ENCODE measurements at places on chromosomes 2 and 18. TPM values are rescaled to one million over a fixed set of nuclear protein-coding genes. Genes with fewer than 3 reads are reported as not detected.

The COL4A4 gene
- 7.3 TPM for total RNA-seq

The RAD51AP2 gene
- total RNA-seq: not detected

The CD207 gene
- total RNA-seq: not detected

The ZNF892 gene
- total RNA-seq: 4.8 TPM

The GALR1 gene
- total RNA-seq: not detected

The HDHD2 gene
- total RNA-seq: 16.7 TPM

The RESP18 gene
- total RNA-seq: not detected

The STPG4 gene
- total RNA-seq: 0.25 TPM

DNA sequence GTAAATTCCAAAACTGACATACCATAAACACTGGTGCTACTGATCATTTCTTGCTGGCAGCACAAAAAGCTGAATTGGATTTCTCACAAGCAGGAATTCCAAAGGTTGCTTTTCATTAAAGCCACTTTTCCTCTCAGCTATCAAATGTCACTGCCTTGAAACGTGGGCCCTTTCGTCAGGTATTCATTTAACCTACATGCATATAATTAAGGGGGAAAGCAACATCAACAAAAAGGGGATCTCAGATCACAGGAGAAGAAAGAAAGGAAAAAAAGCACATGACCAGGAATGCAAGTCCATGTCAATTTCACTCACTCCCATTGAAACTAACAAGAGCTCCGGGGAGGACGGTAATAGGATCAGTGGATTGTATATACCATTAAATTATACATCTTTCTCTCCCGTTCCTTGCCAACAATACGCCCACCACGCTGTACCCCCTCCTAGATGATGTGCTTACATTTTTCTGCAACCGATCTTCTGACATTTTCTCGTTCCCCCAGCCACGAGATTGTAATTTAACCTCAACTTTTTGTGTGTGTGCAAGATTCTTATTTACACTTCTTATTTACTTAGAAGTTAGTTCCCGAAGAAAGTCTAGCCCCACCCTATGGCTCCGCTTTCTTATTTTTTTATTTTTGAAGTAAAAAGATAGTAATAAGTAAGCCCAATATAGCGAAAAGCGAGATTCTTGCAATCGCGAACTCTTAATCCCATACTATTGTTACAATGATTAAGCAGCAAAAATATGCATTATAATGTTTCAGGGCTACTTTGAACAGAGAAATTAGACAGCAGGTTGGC lies 725 bp downstream of the FIGN start:
- DNase-seq: no peak

- DNase-seq: no peak
These were observed 45.5 kb upstream of the FZD5 start for GRCh38 chr2:207815254-207815653.

DNA sequence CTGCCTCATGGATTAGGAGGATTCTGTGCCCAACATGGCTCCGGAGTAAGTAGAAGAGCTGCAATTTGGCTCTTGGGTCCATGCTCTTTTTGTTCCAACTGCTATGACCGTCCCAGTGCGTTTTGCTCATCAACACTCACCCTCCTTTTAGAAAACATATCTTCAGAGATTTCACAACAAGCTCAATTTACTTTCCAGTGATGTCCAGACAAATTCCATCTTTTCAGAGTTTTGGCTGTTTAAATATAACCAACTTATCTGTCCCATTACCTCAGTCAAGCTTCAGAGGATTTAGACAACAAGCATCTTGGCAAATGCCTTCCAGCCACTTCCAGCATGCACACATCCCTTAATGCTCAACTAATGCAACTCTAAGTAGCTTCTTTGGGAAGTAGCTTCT lies 6.9 kb upstream of the SLC14A2 start:
- no peak for DNase-seq

DNA sequence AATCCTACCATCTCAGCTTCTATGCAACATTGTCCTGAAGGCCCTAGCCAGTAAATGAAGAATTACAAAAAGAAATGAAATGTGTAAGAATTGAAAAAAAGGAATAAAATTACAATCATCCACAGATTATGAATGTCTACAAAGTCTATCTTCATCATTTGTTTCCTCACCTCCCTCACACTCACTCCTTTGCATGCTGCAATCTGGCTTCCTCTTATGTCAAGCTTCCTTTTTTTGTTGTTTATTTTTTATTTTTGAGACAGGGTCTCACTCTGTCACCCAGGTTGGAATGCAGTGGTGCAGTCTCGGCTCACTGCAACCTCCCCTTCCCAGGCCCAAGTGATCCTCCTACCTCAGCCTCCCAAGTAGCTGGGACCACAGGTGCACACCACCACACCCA lies 129.0 kb downstream of the CABYR start:
- DNase-seq: no peak

- no peak for DNase-seq
These were observed 61.2 kb downstream of the FAM171B start for GRCh38 chr2:186755066-186755465.

DNA sequence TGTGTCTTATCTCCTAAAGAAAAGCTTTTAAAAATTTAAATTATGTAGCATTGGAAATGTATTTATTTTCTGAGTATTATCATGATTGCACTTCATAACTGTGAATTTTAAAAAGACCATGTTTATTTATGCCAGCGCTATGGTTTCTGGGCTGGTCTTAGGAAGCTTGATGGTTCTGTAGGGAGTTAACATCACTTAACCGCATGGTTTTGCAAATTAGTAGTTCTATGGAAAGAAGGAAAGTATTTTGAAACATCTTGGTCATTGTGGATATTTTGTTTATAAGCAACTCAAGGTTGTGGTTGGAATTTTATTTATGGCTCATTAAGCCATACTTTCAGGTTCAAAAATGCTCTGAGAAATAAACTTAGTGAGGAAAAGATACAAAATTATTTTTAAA lies 549.4 kb downstream of the STK39 start:
- DNase-seq: no peak

DNA sequence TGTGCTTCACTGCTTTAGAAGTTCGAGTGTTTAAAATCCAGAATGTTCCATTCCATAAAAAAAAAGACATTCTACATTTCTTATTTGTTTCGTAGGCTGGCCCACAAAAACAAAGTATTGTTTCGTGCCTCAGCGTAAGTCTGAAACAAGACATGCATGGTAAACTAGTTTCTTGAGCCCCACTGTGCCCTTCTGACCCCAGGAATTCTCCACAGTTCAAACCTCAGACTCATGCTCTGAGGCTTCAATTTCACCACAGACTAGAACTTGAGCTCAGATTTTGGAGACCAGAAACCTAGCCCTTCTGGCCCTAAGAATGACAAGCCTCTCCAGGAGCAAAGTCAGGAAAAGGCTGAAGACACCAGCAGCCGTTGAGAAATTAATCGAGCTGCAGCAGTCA lies 151.5 kb downstream of the SLC8A1 start:
- no peak for DNase-seq

- DNase-seq: no peak
These were observed 27.4 kb downstream of the MPPE1 start for GRCh38 chr18:11880586-11881304.

DNA sequence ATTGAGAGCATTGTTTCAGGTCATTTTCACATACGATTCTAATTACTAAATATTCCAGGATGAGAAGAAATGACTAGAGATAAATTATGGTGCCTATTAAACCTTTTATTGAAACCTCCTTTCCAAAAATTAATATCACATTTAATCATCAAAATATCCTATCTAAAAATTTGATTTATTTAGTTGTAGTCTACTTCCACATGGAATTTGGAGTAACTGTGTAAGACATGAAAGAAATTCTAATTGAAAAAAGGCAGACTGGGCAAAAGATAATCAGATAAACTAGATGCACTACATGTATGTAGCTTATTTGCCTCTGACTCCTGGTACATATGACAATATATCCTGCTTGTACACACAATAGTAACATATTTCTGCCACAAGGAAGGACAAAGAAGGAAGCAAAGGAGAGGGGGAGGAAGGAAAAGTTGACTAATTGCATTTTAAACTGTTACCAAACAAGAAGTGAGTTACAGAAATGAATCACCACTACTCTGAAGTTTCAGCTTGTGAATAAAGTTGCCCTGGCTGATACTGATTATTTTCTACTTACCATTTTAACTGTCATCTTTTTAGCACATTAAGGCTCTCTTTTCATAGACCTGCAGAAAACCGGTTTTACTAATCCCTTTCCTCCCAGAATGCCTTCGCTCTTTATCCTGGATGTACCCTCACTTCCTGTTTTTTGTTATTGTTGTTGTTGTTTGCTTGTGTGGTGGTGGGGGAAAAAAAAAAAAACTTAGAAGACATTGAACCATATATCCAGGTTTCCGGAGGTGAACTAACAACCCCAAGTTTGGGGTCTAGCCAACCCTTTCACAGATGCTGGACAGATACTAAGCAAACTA lies 28.4 kb downstream of the NRXN1 start:
- DNase-seq: no peak

DNA sequence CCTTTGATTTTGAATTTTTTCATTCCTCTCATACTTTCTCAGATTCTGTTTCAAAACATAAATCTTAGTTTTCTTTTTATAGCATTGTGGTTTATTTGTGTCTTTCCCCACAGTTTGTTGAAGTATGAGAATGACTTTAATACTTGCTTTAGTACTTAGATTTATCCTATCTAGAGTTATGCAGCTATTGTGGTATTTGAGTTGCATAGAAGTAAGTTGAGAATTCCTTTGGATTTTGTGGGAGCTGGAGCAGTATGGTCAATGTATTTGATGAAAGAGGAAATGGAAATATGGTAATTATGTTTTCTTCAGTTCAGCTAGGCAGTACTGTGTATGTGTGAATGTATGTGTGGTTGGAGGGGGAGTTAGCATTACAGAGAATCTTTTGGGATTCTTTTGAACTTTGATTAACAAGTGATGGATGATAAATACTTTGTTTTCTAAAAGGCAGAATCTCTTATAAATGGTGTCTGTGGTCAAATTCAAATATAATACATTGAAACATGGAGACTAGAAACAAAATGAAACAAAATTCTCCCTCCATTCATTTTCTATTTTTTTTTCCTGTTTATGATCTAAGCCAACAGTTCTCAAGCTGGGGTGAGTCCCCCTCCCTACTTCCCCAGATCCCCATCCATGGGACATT lies 3.0 kb downstream of the ACVR2A start:
- DNase-seq: no peak

DNA sequence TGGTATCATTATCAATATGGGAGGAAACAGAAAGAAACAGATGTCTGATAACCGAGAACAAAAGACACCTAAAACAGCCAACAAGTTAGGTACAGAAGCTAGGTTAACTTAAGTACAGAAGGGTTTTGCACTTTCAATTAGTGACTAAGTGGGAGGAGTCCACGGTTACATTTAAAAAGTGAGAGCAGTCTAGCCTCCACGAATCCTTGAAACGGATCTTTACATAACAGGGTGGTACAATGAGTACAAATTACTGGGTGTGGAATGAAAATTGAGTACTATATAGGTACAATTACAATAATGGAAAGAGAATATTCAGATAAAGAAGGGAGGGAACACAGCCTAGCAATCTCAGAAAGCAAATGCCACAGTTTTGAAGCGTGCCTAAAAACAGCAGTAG lies 76.6 kb downstream of the TLK1 start:
- no peak for DNase-seq

DNA sequence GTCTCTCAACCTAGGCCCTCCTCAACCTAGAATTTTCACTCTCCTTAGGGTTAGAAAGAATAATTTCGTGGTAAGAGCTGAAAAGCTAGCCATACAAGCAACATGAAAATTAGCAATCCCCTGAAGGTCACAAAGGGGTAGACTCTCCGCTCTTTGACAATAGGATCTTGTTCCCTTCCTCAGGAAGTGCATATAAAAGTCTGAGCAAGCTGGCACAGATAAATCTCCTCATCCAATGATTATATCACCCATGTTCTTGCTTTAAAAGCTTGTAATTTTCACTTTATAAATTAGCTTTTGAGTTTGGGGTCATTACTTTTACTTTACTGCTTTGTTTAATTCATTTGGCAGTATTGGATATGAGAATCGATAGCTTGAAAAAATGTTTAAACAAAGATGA lies 852.3 kb upstream of the CRIM1 start:
- no peak for DNase-seq

DNA sequence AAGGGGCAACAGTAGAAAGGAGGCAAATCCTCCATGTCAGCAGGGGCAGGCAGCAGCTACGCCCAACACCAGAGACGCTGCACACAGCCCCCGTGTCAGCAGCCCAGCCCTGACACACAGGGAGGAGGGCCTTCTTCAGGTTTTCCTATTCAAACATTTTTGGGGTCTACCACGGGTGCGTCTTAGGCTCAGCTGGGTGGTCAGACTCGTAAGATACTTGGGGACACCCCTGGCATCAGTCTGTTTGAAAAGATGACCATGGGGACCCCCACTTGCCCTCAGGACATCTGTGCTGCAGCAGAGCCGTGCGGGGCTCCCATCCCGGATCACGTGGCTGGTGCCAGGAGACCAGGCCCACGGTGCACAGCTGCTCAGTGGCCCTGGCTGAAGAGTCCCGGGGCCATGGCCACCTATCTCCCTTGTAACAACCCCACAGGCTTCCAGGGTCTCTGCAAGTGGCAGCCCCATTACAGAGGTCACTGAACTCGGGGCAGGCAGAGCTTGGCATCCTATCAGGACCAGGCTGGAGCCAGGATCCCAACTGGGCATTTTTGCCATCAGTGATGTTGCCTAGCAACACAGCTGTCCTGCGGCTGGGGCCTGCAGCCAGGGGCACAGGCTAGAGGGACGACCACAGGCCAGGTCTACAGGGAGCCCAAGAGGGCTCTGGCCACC lies 82.5 kb downstream of the EDAR start:
- no peak for DNase-seq

DNA sequence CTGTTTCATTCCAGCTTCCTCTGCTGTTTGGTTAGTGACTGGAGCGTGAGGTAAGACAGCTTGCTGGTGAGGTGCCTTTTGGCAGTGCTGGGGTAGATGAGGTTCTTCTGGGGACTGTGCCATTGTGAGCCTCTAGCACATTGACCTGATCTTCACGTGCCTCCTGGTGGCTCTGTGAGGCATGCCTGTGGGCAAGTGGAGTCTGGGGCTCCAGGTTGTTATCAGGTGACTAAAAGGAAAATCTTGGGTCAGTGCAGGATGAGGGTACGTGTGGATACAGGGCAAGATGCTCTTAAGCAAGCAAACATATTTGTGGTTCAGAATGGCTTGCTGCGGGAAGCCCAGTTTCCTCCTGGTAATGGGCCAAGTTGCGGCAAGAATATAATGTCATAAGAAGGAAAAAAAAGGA lies 75.4 kb downstream of the FHOD3 start:
- no peak for DNase-seq

GRCh38 chr2:167972746-167973145 lies 274.6 kb downstream of the STK39 start:
- no peak for DNase-seq

DNA sequence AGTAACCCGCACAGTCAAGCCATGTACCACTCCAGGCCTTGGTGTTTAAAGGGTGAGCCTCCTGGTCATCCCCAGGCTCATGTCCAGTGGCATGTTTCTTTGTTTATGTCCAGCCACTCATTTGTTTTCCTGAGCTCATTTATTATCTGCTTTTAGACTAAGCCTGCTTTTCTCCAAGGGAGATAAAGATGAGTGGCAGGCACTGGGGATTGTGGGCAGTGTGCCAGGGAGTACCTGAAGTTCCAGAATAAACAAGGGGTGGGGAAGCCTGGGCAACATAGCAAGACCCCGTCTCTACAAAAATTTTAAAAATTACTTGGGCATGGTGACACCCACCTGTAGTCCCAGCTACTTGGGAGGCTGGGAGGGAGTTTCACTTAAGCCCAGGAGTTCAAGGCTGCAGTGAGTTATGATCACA lies 1.9 kb downstream of the ANXA4 start:
- no peak for DNase-seq
